ENCODE measurements at places on chromosomes 5 and 9.

- DNase-seq, result no peak
Measured at GRCh38 chr9:133874659-133875058, 117.5 kb downstream of the VAV2 start.

DNA sequence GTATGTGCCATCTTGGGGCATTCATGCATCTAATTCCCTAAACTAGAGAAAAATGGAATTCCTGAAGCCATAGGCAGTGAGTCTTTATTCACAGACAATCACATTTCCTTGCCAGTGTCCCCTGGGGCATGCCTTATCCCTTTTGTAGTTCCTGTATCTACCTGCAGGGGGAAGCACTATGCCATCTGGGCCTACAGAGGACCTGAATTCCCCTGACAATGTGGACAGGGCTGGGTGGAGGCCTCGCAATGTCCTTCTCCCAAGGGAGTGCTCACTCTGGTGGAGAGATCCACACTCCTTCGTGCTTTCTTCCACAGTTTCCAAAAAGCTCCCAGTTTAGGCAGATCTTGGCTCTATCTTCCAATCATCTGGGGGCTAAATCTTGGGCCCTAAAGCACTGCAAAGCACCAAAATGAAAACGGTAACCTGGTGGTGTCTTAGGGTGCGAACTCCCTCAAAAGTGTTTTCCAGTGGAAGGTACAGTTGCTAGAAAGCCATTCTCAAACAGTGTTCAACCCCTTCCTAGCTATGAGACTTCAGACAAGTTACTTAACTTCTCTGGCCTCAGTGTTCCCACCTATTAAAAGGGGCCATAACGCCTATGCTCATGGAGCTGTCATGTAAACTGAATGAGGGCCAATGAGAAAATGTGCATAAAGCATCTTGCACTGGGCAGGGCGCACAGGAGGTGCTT lies 17.5 kb downstream of the WHRN start:
- peak; percentile 57 for DNase-seq

GRCh38 chr9:136057236-136058081 lies 37.6 kb downstream of the NACC2 start:
- DNase-seq, result no peak

DNA sequence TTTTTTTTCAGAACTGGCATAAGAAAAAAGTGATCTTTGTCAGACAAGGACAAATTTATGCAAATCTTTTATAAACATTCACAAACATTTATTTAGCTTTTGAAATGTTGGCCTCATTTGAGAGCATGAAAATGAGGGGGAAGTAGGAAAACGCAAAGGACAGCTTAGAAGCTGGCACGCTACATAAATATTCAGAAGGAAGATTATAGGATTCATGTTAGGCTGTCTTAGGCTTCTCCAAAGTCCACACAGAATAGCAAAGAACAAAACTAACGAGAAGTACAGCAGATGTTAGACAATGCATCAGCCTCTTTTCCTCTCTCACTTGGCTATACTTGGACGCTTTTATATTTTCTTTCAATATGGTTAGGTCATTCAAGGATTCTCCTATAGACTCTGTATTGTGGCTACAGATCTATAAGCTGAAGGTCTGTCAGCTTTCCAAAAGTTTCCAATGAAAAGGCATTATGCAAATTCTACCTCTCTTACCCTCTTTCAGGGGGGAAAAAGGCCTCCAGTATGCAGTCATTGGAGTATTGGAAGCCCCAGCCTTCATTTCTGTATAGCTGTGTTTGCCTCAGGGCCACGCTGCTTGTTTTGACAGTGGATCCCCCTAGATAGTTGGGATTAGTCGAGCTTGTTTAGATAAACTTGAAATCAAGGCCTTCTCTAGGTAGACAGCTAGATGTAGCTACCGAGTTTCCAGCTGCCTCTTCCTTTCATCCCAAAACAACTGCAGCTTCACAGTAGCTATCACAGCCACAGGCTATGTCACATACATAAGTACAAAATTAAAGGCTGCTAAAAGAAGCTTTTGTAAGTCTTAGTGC lies 153.0 kb downstream of the DENND1A start:
- DNase-seq, result no peak

DNA sequence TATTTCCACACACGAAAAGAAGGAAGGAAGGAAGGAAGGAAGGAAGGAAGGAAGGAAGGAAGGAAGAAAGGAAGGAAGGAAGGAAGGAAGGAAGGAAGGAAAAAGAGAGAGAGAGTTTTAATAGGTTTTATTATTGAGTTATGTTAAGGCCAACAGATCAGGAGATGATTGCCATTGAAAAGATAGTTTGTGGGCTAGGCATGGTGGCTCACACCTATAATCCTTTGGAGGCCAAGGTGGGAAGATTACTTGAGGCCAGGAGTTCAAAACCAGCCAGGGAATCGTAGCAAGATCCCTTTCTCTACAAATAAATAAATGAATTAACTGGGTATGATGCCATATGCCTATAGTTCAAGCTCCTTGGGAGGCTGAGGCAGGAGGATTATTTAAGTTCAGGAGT lies 877.2 kb downstream of the TLE4 start:
- DNase-seq, result no peak

DNA sequence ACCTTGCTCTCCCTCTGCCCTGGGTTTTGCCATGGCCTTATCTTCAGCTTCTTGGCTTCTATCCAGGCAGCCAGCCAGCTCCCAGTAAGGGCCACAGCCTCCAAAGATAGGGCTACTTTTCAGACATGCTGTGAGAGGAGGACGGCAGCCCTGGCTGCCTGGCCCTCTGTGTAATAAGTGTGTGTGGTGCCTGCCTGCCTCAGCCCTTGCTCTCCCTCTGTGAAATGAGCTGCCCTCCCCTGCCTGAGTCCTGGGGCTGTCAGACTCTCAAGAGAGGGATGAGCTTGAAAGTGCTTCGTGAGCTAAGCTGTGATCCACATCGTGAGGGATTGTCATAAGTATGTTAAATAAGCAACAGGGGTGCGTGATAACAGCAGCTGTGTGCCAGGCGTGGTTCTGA lies 8.1 kb downstream of the NDST1 start:
- DNase-seq, result no peak

- DNase-seq, result no peak
Measured at GRCh38 chr9:101114317-101114716, 85.8 kb downstream of the PLPPR1 start.

DNA sequence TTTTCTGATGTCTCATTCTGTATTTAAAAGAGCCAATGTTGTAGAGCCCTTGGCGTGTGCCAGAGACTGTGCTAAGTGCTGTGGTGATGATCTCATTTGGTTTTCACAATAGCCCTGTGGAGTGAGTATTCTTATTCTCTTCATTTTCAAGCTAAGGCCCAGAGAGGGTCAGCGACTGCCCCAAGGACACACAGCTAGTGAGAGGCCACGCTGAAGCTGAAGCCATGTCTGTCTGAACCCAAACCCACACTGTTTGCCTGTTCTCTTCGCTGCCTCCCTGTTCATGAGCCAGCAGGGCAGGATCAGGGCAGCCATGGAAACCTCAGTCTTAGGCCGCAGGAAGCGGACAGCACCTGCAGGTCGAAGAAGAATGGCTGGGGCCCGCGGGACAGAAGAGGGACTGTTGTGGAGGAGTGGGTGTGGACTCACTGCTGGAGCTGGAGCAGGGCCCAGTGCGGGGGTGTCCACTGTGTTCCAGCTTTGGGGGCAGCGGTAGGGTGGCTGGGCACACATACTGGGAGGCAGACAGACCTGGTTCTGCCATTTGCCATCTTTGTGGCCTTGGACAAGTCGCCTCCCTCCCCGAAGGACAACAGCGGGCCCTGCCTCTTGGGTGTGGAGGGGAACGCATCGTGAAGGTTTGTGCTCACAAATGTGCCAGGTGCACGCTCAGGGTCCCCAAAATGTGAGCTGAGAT lies 257.9 kb upstream of the MVB12B start:
- no peak for DNase-seq

DNA sequence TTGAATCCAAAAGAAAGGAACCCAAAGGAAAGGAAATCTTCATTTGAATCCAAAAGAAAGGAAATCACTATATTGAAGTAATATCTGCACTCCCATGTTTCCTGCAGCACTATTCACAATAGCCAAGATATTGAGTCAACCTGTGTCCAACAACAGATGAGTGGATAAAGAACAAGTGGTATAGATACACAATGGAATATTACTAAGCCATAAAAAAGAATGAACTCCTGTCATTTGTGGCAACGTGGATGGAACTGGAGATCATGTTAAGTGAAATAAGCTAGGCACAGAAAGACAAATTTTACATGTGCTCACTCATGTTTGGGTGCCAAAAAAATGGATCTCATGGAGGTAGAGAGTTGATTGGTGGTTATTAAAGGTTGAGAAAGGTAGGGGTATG lies 57.8 kb upstream of the STOM start:
- DNase-seq, result no peak

- DNase-seq, result no peak
Measured at GRCh38 chr5:1011741-1012312, 3.2 kb downstream of the NKD2 start.

DNA sequence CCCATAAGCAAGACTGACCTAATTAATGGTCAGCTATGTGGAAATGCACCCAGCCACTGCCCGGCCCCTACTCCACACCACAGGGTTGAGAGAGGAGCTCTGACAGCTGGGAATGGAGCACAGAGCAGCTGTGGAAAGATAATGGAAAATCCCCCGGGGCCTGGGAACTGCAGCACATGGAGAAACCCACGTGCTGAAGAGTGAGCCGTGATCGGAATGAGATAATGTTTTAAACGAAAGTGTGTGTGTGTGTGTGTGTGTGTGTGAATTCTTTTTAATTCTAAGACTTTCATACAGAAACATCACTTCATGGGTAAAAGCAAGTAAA lies 13.1 kb upstream of the SLC12A7 start:
- no peak for DNase-seq

DNA sequence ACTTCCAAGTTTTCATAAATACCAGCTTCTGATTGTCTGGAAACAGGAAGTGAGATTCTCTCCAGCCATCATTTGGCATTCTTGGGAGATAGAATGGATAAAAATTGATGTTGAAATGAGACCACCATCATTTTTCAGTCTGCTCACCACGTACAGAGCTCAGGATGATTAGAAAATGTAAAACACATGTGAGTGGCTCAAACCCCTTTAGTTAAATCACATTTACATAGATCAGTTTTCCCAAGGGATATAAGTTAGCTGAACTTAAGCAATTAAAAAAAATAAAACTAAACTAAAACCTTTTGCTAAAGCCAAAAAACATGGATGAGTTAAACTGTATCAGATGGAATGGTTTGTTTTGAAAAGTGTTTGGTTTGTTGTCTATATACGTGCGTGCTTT lies 37.1 kb upstream of the GDNF start:
- no peak for DNase-seq

DNA sequence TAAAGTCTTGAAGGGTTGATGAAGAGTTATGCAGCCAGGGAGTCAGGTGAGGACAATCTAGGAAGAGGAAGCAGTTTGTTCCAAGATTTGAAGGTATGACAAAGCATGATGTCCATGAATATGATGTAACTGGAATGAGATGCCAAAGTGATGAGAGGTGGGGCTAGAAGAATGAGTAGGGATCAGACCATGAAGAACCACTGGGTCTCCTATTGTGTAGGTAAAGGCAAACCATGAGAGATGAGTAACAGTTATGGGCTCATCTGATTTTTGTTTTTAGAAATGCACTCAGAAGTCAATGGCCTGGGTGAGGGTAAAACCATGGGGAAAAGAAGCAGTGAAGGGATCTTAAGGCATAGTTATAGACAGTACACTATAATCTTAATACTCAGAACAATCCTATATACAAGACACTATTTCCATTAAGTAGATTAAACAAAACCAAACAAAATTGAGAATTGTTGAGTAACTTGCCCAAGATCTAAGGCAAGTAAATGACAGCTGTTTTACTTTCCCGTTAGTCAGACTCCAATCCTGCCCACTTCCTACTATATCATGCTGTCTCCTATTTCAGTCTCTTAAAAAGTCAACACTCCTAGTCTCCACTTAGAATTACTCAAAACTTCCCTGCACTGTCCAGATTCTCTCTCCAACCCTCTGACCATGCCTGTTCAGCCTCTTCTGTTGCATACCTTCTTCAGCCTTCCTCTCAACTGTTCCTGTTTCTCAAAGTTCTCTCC lies 393.8 kb upstream of the MEF2C start:
- DNase-seq, result no peak

GRCh38 chr5:54275361-54275760 lies 35.0 kb downstream of the ARL15 start:
- DNase-seq, result no peak

GRCh38 chr5:154528005-154528594 lies 50.1 kb upstream of the HAND1 start:
- DNase-seq, result no peak

DNA sequence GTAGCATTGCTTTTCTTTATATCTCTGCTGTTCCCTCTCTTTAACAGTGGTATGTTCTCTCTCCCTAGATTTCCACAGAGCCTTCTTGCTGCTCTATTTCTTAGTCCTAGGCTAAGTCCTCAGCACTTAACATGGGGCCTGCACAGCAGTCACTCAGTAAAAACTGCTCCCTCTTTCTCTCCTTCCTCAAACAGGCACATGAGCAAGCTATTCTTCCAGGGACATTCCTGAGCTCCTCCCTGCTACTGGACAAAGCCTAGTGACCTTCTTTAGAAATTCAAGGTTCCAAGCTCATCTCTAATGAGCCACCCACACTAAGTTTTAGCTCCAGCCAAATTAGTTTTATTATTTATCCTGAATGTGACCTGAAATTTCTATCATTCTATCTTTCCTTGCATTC lies 39.5 kb downstream of the TRIM32 start:
- DNase-seq, result no peak

DNA sequence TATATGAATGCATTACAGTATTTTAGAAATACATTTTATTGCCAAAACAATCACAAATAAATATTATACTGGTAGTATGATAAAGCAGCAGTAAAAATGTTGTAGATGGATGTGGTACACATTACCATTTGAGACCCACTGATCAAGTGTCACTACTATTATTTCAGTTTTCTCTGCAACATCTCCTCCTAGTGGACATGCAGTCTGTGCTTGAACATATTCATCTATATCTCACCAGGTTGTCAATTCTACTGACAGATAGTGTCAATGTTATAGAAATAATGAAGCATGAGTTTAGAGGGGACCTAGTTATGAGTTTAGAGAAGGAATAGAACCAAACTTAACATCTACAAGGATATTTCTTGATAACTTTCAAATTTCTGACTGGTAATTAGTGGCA lies 39.2 kb upstream of the ELOVL7 start:
- no peak for DNase-seq

DNA sequence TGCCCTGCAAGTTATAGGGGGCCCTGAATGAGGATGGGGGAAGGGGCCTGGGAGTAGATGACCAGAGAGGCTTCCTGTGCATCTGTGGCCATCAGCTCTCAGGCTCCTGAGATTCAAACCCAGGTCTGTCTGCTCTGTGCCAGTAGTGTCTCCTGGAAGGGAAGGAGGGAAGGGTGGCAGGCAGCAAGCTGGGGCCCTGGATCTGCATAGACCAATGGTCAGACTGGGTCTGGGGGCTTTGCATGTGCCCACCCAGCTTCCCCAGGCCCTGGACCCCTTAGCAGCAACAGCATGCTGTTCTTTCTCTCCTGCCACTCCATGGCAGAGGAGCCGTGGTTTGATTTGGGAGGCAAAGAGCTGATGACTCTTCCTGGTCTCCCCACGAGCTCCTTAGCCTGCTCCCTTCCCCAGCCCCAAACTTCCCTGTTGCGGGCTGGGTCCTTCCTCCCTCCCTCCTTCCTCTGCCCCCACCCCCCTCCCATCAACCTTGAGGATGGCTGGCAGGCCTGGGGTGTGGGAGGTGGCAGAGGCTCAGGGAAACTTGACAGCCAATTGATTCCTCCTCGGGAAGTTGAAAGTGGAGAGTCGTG lies 31.6 kb downstream of the DAB2IP start:
- DNase-seq, result no peak

All from CD8-positive, alpha-beta T cell (primary cell).